ENCODE measurements at places on chromosomes 2 and 18. TPM values are rescaled to one million over a fixed set of nuclear protein-coding genes. Genes with fewer than 3 reads are reported as not detected.

Gene DYNAP
- not detected for total RNA-seq

- DNase-seq: no peak
Measured at GRCh38 chr2:47076586-47077441, 78.3 kb downstream of the STPG4 start.

GRCh38 chr2:62197011-62197924, 1.4 kb downstream of the B3GNT2 start:
- DNase-seq: no peak

DNA sequence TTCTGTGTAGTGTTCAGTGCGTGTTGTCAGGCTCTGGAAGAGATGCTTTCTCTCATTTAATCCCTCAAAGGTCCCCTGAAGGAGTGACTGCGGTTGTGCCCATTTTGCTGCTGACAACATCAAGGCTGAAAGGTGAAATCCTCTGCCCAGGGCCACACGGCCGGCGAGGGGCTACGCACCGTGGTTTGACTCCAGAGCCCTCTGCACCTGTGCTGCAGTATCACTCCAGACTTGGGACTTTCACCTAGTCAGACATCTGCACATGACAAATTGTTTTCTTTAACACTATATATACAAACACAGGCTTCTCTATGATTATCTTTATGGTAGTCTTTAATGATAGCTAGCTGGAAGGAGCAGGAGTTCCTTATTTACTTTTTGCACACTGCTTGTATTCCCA, 90.2 kb downstream of the ARMC9 start:
- DNase-seq: no peak

Gene CIB4
- total RNA-seq: not detected

All from sciatic nerve (tissue), 2 donors.